ENCODE measurements at places on chromosomes 7 and 10. TPM values are rescaled to one million over a fixed set of nuclear protein-coding genes. Genes with fewer than 3 reads are reported as not detected.

SLIT1 gene
- 0.27 TPM for total RNA-seq

GIMAP5 gene
- 48.2 TPM for total RNA-seq

DNAJB9 gene
- total RNA-seq: 7.9 TPM

FGFBP3 gene
- total RNA-seq: 3.6 TPM

MSRB2 gene
- 6.3 TPM for total RNA-seq

ANKRD1 gene
- total RNA-seq: not detected

ODAD2 gene
- total RNA-seq: 0.62 TPM

KLF14 gene
- total RNA-seq: not detected

SLC26A4 gene
- total RNA-seq: 1.2 TPM

CACNB2 gene
- total RNA-seq: not detected

LRRC17 gene
- not detected for total RNA-seq

SPDYE5 gene
- not detected for total RNA-seq

CTAGE4 gene
- 1.8 TPM for total RNA-seq

NPC1L1 gene
- total RNA-seq: not detected

HGF gene
- not detected for total RNA-seq

FANK1 gene
- total RNA-seq: 1.1 TPM

DRGX gene
- not detected for total RNA-seq

GIMAP7 gene
- 37.9 TPM for total RNA-seq

SPDYE16 gene
- 0.14 TPM for total RNA-seq

PPA1 gene
- 397 TPM for total RNA-seq

PKD2L1 gene
- not detected for total RNA-seq

PRSS1 gene
- not detected for total RNA-seq

NEUROD6 gene
- not detected for total RNA-seq

ADARB2 gene
- not detected for total RNA-seq

ZNF394 gene
- total RNA-seq: 27.5 TPM

TIMM23 gene
- total RNA-seq: 115 TPM

ZNF804B gene
- total RNA-seq: not detected

KNDC1 gene
- total RNA-seq: not detected

SAMD9L gene
- 21.5 TPM for total RNA-seq

ELFN1 gene
- 0.14 TPM for total RNA-seq

MEST gene
- 15.1 TPM for total RNA-seq

CFAP43 gene
- total RNA-seq: not detected

CYP3A7 gene
- not detected for total RNA-seq

CTBP2 gene
- total RNA-seq: 0.25 TPM

Measured in activated naive CD8-positive, alpha-beta T cell treated with anti-CD3 and anti-CD28 coated beads for 36 hours (primary cell).